ENCODE measurements at places on chromosomes 7 and 10.

- no peak for DNase-seq
Observed at GRCh38 chr10:77946084-77946483, 19.5 kb upstream of the DLG5 start.

- DNase-seq, result peak; percentile 32
Observed at GRCh38 chr10:22712956-22713852, 1.2 kb downstream of the PIP4K2A start.

DNA sequence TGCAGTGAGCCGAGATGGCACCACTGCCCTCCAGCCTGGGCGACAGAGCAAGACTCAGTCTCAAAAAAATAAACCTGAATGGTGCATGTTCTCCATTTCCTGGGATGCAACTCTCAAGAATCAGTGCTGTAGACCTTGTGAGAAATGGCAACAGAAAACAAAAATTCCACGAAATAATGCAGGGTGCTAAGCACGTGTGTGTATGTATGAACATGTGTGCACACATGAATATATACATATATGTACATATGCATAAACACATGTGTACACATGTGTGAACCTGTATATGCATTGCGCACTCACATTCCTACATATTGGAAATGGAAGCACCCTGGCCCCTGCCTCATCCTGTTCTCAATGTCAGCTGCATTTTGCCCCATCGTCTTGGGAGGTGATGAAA lies 548.5 kb downstream of the TCERG1L start:
- DNase-seq, result no peak

DNA sequence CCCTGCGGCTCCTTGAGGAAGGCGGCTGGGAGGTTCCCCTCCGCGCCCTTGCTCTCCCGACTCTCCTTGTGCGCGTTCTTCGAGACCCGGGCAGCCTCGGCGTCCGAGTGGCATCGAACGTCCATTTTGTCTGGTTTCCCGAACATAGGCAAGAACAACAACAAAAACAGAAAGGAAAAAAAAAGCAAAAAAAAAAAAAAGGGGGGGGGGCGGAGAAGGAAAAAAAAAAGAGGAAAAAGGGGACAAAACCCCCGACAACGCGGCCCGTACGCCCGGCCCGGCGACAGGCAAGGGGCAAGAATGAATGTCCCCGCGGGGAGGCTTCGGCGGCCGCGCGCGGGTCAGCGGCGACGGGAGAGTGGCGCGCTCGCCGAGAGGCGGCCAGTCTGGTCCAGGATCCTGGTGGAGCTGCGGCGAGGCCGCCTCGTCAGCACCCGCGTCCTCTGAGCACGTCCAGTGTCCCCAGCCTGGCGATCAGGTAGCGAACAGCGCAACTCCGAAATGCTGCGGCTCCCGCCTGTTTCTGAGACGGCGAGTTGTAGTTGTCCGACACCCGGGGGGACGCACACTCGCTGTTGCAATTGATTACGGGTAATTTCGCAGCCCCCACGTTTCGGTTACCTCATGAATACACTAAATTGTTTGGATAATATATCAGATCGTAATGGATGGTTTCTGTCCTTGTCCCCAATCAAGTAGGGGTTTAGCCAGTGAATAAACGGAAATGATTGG lies at the start of gene VAX1:
VAX1 (minus strand) TSS at position 360 of the 732 bp plus-strand sequence; CDS start at position 146, 214 bp downstream.
- no peak for DNase-seq

DNA sequence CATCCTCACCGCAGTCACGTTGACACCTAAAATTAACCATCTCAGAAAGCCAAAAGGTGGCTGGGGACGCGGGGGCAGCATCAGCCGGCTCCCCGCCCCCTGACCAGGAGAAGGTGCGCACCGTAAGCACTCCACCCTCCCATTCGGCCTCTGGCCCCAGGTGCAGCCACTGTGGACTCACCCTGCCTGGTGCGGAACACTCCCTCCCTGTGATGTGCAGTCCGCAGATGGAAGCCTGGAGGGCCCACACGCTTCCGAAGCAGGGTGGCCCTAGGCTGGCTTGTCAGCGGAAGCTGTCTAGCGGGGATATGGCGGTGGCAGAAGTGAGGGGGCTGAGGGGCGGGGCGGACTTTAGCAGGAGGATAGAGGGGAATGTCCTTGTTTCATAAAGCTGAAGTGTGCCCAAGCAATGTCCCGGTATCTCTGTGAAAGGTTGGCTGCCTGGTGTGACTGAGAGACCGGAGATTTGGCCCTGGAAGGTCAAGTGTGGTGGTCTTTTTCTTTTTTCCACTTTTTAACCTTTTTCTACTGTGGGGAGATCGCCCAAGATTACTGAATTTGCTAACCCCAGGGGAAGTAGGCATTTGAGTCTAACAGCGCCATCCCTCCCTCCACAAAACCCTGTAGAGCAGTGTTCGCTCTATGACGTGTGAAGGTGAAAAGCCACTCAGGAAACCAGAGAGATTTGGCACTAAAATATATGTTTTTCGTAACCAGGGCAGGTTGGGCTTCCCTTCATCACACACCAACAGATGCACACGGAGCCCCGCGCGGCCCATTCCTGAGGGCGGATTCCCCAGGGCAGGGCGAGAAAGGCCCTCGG lies 74.7 kb downstream of the CXCL12 start:
- DNase-seq, result peak; percentile 29

- no peak for DNase-seq
Observed at GRCh38 chr10:109957092-109957797, 33.9 kb upstream of the XPNPEP1 start.

- DNase-seq, result no peak
Observed at GRCh38 chr7:46156086-46156485, 235.0 kb upstream of the IGFBP3 start.

DNA sequence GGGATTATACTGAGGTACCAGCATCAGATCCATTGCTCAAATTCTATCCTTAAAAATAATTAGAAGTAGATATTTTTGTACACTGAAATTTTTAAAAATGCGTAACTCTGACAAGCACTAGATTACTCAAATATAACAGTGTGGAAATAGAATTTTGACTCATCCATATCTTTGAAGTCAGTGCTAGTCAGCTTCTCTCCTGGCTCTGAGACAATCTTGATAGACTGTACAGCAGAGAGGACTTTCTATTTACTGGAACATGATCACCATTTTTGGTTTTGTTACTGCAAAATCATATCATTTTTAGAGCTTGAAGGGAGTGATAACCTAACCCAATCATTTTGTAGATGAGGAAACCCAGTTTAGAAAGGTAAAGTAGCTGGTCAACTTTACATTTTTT lies 195.0 kb downstream of the MTERF1 start:
- no peak for DNase-seq

- DNase-seq, result no peak
Observed at GRCh38 chr7:128110641-128111364, 79.6 kb upstream of the LRRC4 start.

- DNase-seq, result no peak
Observed at GRCh38 chr10:49170632-49171325, 17.4 kb downstream of the TMEM273 start.

DNA sequence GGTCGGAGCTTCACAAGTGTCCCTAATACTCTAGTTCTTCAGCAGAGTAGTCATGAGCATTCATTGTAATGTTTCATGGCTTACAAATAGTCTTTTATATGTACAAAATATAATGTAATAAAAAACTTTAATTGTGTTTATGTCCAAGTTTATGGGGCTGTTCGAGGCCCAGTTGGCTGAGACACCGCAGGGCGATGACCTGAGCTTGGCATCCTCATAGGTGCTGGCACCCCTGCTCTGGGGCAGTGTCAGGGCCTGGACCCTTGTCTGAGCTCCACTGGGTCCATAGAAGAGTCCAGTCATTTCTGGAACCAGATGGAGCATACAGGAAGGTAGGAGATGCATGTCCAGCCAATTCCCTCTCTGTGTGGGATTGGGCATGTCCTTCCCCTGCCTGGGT lies 12.9 kb upstream of the ZMIZ1 start:
- DNase-seq, result no peak

DNA sequence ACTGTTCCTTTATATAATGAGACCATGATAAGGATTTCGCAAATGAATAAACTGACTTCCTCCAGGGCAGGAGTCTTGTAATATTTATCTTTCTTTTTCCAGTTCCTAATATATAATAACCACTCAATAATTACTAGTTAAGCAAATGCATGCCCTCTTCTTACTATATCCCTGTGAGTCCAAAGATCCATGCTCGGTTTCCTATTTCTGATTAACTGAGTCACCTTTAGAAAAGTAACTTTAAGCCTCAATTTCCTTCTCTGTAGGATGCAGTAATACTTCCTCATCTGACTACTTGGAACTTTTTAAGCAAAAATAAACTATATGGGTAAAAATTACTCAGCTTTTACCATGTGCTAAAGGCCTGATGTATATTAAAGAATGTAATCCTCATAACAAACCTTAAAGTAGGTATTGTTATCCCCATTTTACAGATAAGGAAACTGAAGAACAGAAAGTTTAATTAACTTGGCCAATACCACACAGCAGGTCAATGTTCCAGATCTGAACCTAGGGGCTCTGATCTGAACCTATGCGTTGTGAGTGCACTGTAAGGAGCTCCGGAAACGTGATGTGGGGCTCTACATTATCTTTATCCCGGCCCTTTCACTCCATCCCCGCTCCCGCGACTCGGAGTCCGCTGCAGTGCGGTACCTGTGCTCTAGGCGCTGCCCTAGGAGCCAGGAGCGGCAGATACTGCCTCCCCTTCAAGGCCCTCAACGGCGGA lies 458 bp downstream of the COX15 start:
- no peak for DNase-seq

DNA sequence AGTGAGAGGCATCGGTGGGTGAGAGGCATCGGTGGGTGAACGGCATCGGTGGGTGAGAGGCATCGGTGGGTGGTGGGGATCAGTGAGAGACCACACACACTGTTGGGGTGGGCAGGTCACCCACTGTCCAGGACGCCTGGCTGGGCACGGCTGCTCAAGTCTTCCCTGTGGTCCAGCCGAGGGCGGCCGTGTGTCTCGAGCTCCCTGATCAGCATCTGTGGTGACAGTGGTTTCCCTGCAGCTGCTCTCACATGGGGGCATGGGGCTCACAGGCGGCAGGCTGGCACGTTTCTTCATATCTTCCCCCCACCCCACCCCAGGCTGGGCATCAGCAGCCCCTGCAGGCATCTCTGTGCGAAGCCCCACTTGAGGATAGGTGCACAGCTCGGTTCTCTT lies 78.2 kb downstream of the NKX6-2 start:
- no peak for DNase-seq

- no peak for DNase-seq
Observed at GRCh38 chr7:119664601-119665000, 608.4 kb upstream of the KCND2 start.

DNA sequence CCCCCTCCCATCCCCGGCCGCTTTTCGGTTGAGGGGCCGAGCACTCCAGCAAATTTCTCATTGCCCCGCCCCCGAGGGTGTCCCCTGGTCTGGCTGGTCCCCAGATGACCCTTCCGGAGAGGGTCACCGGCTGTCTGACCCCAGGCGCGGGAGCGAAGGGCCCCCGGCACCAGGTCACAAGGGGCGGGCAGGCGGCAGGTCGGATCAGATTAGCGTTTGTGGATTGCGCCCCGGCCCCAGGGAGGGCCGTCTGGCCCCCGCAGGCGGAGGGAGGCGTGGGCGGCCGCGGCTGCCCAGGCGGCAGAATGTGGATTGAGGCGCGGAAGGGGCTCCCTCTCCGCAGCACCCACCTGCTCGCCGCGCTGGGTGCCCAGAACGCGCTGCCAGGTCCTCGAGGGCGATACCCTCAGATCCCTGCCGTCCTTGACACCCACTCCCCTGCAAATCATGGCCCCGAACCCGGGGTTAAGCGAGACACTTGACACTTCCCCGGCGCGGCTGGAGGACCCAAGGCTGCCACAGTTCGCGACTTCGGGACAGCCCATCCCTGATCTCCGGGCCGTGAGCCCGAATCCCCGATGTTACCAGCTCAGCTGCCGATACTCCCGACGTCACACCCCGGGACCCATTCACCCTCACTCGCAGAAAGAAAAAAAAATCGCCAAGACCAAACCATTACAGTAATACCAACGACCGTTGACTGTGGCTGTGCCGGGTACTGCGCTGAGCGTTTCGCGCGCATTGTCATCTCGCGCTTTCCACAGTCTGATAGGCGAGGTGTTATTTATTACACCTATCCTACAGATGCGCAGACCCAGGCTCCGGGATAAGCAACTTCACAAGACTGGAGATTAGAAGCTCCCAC lies 953 bp downstream of the NODAL start:
- DNase-seq, result no peak

DNA sequence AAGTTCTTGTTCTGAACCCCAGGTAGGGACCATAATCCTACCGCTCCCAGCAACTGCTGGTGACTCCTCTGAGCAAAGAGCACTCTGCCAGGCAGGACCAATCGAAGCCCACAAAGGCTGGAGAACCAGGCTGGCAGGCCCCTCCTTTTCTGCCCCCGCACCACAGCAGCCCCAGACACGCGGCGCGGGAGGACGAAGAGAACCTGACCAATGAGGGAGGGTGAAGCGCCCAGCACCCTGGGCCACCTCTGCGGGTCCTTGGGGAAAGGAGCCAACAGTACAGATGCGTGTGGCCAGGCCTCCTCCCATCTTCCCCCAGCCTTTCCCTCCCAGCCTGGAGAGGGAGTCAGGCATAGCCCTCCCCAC lies 25.9 kb downstream of the CTBP2 start:
- no peak for DNase-seq

DNA sequence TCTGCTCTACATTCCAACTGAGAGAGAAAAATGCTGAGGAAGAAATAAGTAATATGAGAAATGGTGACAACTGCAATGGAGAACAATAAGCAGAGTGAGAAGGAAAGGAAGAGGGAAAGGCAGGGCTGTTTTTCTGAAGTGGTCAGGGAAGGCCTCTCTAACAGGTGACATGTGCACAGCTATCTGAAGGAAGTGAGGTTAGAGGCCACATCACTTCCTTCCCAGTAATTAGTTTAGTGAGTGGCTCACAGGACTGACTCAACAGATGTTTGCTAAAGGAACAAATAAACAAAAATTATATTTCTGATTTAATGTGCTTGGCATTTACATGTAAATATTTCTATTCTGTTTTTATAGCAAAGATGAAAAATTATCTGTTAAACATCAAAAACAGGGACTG lies 77.9 kb downstream of the ARHGAP21 start:
- DNase-seq, result no peak

- DNase-seq, result no peak
Observed at GRCh38 chr10:7119325-7120015, 291.4 kb downstream of the SFMBT2 start.

DNA sequence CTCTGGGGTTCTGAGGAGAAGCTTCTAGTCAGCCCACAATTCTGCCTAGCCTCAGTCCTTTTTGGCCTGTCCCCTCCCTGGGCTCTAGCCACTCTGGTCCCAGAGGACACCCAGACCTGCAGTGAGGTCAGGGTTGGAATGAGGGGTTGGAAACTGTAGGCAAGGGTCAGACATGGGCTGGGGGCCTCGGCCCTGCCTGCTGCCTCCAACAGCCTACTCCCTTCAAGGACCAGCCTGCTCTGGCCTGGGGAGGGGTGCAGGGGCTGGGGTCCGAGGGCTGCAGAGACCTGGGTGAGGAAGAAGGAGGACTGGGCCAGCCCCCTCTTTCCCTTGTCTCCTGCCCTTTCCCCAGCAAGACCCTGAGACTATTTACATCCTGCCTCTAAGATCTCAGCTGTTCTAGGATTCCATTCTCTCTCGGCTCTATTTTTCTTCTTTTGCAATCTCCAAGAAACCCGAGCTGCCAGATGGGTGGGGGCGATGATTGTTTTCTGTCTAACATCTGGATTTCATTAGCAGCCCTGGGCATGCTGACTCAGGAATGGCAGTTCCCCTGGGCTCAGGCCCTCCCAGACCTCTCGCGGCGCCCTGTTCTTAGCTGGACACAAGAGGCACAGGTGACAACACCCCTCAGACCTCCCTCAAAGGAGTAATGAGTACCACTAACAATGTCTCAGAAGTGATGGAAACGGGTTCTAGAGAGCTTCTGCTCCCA lies 23.1 kb downstream of the ZCCHC24 start:
- no peak for DNase-seq
